ENCODE measurements at places on chromosomes 1 and 21.

GRCh38 chr21:21624674-21625073 lies 626.5 kb downstream of the NCAM2 start:
- no peak for DNase-seq

DNA sequence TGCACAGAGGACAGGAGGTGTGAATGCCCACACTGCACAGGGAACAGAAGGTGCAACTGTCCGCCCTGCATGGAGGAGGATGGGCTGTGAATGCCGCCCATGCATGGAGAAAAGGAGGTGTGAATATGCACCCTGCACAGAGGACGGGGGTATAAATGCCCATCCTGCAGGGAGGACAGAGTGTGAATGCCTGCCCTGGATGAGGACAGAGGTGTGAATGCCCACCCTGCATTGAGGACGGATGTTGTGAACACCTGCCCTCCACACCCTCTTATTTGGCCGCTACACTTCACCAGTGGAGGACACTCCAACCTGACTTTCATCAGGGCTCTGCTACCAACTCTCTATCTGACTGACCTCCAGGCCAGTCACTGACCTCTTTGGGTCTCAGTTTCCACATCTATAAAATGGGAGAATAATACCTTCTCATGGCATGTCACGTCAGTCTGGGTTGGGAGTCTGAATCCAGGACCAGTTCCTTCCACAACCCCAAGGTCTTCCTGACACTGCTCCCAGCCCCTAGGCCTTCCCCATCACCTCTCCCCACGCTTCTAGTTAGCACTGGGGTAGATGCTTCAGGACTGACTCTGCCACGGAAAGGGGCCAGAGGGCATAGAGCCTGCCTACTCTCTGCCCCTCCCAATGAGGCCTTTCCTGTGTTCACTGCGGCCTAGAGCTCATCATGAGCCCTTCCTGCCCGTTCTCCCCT lies 28.4 kb downstream of the ZBTB17 start:
- no peak for DNase-seq

- no peak for DNase-seq
Observed at GRCh38 chr1:177937931-177938330, 31.9 kb downstream of the SEC16B start.

- DNase-seq: no peak
Observed at GRCh38 chr21:34191876-34192275, 118.5 kb downstream of the MRPS6 start.

DNA sequence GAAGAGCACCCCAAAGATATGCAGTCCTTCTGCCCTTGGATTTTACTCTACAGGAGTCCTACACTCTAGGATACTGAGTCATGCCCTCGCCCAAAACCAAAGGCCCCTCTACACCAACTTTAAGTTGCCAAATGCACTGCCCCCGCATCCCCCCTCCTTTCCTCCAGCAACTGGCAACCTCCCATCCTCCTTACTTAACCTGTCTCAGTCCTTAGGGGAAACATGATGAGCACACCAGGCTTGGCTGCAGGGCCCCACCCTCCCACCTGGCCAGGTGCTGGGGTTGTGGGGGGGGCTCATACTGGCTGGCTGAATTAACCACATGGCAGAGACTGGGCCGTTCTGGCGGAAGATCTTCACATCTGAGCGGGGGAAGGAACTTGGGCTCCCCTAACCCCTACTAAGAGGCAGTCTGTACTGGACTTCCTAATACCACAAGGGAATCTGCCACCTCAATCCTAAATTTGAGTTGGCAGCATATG lies 1.2 kb downstream of the HDGF start:
- no peak for DNase-seq

GRCh38 chr1:143699115-143699514 lies 272.7 kb downstream of the FAM72C start:
- no peak for DNase-seq

- DNase-seq: no peak
Observed at GRCh38 chr1:178689769-178690168, 35.3 kb upstream of the RALGPS2 start.

DNA sequence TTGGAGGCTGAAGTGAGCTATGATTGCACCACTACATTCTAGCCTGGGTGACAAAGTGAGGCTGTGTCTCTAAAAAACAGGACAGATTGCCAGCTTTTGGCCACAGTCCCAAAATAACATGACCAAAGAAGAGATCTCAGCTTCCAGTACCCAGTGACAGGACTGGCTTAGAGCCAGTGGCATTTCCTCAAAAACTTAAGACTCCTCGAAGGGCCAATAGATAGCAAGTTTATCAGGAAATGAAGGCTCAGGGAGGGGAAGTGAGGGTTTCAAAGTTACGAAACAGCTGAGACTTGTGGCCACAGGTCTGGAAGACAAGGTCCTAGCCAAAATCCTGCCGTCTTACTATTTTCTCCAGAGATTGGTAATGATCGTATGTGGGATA lies 6.3 kb upstream of the TMEM39B start:
- no peak for DNase-seq

DNA sequence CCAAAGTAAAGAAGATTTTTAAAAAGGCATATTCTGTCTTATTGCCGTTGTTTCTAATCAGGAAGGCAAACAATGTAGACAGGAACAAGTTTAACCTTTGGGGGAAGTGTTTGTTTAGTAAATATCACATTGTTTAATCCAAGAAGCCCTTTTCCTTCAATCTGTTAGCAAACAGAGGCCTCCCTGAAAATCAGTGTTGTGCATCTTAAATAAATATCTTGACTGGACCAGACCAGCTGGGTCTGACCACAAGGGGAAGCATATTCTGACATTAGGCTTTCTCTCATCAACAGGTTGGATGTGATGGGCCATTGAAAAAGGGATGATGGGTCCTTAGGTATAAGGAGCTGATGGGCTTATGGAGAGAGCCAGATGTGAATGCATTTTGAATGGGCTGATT lies 81.8 kb upstream of the SGIP1 start:
- DNase-seq: no peak

- no peak for DNase-seq
Observed at GRCh38 chr1:53313556-53313955, 14.3 kb downstream of the LRP8 start.

DNA sequence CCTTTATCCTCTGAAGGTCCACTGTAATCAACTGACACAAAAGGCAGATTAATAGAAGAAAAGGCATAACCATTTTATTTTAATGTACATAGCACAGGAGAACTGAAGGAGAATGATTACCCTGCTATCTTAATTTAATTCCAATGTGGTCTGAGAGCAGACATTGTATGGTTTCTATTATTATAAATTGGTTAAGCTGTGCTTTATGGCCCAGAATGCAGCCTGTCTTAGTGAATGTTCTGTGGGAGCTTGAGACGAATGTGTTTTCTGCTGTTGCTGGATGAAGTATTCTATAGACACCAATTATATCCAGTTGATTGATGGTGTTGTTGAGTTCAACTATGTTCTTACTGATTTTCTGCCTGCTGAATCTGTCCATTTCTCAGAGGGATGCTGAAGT lies 25.0 kb upstream of the SLC2A1 start:
- DNase-seq: no peak

GRCh38 chr1:58165073-58165472 lies 381.5 kb downstream of the OMA1 start:
- DNase-seq: no peak

DNA sequence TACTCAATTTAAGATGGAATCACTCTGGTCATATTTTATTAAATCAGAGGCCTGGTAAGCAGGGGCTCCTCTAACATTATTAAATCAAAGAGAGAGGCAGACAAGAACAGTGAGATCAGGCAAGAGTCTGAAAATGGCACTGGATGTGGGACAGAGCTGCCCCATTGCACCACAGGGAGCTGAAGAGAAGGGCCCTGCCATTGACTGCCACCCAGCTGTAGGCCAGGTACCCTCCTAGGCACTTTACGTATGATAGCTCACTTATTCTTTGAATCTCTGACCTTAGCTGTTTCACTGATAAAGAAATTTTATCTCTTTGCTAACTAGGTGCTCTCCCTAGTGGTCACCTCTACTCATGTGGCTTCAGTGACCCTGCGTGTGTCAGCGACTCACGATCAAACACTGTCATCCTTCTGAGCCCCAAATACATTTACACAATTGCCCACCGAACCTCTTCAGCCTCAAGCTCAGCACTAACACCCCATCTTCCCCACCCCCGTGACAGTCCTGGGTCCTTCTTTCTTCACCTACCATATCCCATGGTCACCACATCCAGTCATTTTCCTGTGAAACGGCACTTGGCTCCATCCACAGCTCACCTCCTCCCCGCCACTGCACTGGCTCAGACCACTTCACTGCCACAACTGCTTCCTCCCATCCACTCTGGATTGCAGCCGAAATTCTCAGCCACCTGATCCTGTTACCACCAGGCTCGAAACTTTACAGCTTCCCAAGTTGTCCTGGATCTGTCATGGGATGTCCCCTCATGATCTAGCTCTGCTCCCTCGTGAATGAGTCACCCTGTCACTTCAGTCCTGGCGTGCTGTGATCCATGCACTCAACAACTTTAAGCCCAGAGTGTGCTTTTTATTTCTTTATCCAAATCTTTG lies 97.3 kb upstream of the SYT6 start:
- no peak for DNase-seq

- no peak for DNase-seq
Observed at GRCh38 chr1:153711026-153711425, 16.8 kb upstream of the INTS3 start.

DNA sequence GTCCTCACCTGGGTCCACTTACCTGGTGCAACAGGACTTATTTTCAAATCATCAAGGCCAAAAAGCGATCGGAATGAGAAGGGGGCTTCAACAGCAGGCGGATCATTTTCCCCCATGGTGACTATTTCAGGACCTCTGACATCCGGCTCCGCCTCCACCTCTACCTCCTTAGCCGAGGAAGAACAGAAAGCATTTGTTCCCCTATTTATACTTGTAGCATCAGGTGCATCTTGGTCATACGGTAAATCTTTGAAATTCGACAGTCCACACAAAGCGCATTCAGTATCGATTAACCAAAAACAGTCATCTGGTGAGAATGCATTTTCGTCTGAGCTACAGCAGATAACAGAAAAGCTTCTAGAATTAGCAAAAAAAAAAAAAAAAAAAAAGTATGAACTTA lies 550 bp downstream of the TMPRSS3 start:
- no peak for DNase-seq

DNA sequence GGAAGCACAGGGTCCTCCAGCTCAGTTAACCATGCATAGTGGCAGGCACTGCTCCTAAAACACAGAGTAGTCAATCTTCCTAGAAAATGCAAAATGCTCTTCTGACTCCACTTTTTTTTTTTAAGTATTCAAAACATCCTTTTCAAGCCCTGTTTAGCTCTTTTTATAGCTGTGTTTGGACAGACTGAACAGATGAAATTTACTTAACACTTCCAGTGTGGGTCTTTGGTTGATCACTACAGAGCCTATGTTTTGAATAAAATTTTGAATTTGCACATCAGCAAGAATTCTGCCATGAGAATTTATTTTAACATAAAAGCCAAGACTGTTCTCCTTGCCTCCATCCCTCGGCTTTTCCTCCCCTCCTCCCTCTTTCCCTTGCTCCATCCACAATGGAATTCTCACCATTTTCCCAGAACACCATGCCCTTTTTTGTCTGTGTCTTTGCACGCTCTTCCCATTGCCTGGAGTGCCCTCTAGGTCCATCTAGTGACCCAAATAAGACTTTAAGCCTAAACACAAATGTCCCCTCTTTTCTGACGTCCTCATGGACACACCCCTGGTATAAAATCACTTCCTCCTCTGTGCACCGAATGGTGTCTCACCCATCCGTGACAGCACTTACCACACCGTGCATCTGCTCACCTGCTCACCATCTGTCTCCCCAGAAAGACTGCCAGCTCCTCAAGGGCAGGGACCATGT lies 24.0 kb upstream of the CPT2 start:
- DNase-seq: no peak
